ENCODE measurements at places on chromosomes 3 and 15.

- no peak for DNase-seq
These were observed 27.2 kb upstream of the STT3B start for GRCh38 chr3:31505371-31506048.

DNA sequence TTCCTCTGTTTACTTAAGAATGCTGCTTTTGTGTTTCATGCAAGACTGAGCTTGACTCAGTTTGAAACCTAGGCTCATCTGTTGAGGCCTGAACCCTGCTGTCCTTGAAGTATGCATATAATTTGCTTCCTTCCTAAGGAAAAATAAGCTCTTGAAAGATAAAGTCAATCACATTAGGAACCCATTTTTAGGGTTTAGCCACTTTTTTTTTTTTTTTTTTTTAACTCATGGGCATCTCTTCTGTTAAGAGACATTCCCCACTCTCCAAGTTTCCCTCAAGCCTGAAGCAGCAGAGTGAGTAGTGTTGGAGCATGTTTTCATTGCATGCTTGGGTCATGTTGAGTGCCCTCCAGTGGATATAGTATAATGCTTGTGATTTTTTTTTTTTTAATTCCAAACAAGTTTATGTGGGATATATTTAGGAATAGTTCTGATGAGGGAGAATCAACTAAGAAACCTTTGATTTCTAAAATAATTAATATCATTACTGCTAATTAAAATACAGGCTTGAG is 3.6 kb downstream of the CTNNB1 start:
- DNase-seq, result no peak

GRCh38 chr3:108271626-108272025 is 24.7 kb upstream of the HHLA2 start:
- DNase-seq, result no peak

GRCh38 chr15:51649659-51650521 is 27.3 kb upstream of the DMXL2 start:
- peak; percentile 1 for DNase-seq

DNA sequence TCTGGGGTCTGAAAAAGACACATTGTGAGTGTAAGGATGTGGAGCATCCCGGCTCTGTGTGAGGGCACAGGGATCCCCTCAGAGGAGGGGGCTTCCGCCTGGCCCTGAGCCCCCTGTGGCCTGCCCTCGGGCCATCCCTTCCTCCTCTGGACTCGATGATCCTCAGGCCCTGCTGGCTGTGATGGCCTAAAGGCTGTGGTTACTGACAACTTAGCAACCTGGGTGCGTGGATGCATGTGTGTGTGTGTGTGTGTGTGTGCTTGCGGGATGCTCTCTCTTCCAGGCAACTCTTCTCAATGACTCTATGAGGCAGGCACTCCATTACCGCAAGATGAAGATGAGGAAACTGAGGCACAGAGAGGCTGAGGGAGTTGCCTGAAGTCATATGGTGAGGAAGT is 66.0 kb downstream of the ASB7 start:
- DNase-seq, result no peak

- no peak for DNase-seq
These were observed 123.1 kb downstream of the TPRA1 start for GRCh38 chr3:127467391-127467790.

- no peak for DNase-seq
These were observed 26.5 kb downstream of the ATP6V1A start for GRCh38 chr3:113773381-113773780.

- DNase-seq, result no peak
These were observed 549.8 kb upstream of the ROBO2 start for GRCh38 chr3:76490064-76490463.

DNA sequence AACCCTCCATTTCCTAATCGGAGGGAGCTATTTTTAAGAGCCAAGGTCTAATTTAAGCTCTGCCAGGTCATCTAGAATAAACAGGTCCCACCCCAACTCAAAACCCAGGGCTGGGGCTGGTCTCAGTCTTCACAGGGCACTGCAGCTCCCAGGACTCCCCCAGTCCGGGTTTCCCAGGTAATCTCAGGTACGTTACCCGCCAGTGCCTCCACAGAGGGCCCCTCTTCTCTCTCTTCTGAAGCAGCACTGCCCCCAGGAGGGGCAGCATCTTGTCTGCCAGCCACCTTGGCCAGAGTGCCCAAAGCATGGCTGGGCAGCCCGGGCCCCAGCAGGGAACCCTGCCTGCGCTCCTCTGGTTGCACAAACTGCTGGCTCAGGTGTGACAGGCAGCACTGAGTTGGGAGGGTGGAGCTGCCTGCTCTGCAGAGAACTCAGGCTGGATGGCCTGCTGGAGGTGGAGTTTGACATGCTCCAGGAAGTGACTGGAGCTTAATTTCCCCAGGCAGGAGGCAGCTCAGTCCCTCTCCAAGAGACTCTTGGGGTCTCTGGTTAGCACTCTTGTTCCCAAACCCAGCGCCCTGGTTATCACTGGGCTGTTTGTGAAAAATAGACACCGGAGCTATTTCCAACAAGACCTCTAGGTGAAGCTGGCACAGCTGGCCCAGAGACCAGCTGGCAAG is at the start of gene PLA2G4F:
Gene PLA2G4F (minus strand): TSS at position 394 of the 680 bp plus-strand sequence. CDS start 87 bp downstream, at position 307.
- DNase-seq, result no peak

GRCh38 chr3:56855856-56856512 is 54.2 kb upstream of the ARHGEF3 start:
- no peak for DNase-seq

- no peak for DNase-seq
These were observed 315.1 kb upstream of the CBLB start for GRCh38 chr3:106183762-106184391.

GRCh38 chr15:80550908-80551260 is 144.2 kb upstream of the ABHD17C start:
- no peak for DNase-seq

DNA sequence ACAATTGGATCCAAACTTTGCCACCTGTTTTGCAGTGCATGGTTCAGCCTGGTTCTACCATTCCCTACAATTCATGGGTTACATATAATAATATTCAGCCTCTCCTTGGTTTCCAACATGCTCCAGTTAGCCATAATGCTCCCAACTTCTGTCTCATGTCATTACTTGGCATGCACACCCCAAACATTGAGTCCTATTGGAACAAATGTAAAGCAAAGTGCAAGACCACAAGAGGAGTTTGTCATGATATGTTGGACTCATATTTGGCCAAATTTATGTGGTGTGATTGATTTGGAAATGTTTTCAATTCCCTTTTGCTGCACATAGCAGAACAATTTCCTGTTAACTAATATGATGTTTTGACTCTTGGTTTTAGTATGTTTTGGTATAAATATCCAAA is 50.2 kb downstream of the KCNAB1 start:
- no peak for DNase-seq

DNA sequence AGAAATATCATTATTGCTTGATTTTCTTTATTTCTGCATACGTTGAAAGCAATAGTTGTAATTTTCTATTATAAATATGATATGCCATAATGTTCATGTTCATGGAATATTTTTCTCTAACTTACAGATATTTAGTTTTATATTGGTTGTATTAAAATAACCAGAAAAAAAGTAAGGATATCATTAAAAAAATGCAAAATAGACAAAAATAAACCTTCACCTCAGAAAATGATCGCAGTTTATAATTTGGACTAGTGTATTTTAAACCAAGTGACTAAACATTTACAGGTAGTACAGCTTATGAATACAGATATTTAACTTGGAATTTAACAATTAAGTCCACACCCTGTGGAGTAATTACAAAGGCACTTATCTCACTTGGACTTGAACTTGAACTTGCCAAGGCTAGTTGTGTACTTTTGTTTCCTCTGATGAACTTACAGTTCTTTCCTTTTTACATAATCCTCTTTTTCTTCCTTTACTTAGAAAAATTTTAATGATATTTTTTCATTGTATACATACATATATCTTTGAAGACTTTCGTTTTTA is 156.7 kb downstream of the CHL1 start:
- no peak for DNase-seq

DNA sequence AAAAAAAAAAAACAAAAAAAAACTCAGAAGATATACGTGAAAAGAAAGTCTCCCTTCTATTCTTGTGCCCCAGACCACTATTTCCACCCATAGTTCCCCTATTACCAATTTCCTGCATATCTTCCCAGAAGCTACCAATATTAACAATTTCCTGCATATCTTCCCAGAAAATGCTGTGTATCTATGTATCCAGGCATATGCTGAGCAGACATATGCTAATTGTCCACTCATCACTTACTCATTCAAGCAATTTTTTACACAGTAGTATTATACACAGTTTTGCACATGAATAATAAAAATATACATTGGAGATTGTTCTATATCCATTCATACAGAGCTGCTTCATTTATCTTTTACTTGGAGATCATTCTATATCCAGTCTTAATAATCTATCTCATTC is 12.6 kb upstream of the SLMAP start:
- no peak for DNase-seq

GRCh38 chr3:42300013-42300412 is 34.0 kb upstream of the CCK start:
- no peak for DNase-seq

GRCh38 chr15:92005154-92005553 is 151.6 kb downstream of the SLCO3A1 start:
- DNase-seq, result peak; percentile 75

DNA sequence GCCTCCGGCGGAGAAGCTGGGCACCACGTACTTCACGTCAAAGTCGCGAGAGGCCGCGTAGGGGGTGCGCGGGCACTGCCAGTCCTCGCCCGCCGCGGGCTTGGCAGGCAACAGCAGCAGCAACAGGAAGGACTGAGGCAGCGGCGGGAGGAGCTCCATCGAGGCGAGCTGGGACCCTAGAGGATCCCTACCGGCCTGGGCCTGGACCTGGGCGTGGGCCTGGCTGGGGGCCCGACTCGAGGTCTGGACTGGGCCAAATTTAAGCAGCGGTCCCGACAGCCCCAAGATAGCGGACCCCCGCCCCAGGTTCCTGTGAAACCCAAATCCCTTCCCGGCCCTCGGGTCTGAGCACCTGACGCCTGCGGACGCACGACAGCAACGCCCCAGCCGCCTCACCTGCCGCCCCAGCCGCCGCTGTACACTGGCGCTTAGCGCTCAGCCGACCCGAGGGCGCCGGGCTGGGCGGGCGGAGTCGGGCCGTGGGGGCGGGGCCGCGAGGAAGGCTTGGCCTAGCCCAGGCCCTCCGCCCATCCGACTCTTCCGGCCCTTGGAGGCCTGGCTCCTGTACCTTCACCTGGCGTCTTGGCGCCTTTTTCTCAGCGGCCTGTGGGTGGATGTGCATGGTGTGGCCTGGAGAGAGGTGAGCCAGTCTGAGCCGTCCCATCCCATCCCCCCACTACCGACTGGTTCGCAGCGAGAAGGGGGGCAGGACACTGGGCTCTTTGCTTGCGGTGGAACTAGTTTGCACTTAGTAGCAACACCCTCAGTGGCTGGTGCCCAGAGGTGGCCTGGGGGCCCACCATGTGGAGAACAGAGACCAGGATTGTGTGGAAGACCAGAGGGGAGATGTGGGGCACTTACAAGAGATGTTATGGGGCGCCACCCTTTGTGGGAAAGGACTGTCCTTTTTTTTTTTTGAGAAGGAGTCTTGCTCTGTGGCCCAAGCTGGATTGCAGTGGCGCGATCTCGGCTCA is at the start of gene MST1R:
Gene MST1R (minus strand): TSS at position 423 of the 974 bp plus-strand sequence. CDS start 264 bp downstream, at position 159.
- DNase-seq, result peak; percentile 54

GRCh38 chr3:194397757-194398312 is 1.2 kb downstream of the GP5 start:
- DNase-seq, result no peak

- no peak for DNase-seq
These were observed 41.9 kb downstream of the CMTM8 start for GRCh38 chr3:32280262-32280910.

DNA sequence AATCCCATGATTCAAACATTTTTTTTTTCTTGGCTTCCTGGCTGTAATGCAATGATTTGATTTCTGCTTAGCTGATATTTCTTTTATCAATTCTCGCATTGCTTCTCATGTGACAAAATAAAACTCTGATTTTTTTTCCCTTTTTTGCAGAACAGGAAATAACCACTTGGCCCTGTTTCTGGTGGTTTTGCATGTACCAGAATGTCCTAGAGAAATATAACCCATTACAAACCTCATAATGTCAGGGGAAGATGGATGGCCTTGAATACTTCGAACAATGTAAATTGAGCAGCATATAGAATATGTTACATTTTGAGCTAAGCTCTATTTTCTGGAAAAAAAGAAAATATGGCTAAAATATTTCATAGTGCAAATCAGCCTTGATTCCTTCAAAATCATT is 275.6 kb downstream of the RAP2B start:
- no peak for DNase-seq

All from NCI-H187 (cell line).